ENCODE measurements at places on chromosomes 1 and 21.

DNA sequence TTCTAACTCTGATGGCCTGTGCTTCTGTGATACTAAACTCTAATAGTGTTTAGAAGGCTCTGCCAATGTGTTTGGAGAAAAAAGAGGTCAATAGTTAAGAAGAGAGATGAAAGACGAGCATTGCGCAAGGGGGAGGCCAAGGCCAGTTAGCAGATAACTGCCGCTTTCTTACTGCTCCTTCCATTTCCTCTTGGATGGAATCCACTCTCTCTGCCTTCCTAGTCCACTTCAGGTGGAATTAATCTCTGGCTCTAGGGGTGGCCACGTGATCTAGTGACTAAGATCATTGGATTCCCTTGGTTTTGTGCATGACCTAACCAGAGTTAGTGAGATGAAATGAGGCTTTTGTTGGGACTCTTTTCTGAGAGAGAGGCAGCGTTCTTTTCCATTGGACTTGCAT is 148.3 kb downstream of the ACTL8 start:
- DNase-seq: no peak

DNA sequence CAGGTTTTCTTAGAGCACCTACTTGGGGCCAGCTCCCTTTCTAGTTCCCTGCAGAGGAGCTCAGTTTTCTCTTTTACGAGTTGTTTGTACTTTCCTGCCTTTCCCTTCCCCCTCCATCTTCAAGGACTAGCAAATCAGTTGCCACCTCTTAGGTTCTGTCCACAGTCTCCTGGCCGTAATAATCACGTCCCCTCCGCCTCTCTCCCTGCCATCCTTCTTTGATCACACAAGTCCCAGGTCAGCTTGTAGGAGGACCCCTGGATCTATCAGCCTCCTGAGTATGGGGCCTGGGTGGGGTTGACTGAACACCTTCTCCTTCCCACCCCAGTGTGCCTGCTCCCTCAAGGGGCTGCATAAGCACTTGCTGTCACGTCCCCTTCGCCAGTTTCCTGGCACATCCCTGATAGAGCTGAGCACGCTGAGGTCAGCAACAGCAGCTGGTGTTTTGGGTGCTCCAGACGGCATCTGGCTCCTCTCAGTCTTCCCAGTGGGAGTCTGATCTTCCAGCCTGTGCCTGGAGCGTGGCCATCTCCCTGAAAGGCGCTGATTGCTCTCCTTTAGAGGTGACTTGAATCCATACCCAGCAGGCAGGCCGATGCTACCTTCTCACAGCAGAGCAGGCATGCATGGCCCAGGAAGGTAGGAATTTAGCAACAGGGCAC is 216.1 kb upstream of the TMEM51 start:
- DNase-seq: no peak

GRCh38 chr1:154859786-154860155 is 10.3 kb downstream of the KCNN3 start:
- peak; percentile 8 for DNase-seq

- no peak for DNase-seq
Measured at GRCh38 chr1:107439567-107439966, 298.7 kb downstream of the NTNG1 start.

DNA sequence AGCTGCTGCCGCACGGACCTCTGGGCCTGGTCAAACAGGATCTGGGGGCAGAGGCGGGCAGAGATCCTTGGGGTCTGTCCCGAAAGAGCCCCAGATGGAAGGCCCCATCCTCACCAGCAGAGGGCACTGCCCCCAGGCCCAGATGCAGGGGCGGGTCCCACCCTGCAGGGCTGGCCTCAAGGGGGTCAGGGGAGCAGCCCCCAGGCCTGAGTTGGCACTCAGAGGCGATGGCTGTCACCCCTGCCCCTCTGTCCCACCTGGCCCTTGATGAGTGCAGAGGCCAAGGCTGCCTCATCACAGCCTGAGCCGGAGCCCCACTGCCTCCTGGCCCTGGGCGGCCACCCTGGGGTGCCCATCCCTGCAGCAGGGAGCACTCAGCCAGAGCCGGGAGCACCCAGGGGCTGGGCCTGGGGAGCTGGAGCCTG is 5.7 kb downstream of the ACAP3 start:
- peak; percentile 12 for DNase-seq

- DNase-seq: peak; percentile 26
Measured at GRCh38 chr21:15754640-15755039, 24.9 kb downstream of the USP25 start.

Measured in suppressor macrophage treated with lipopolysaccharide for 4 hours (primary cell).